ENCODE measurements at places on chromosomes 2 and 18.

GRCh38 chr2:9666306-9666705, 35.5 kb upstream of the YWHAQ start:
- DNase-seq: no peak

- no peak for DNase-seq
Measured at GRCh38 chr2:9307535-9307934, 100.9 kb downstream of the ASAP2 start.

DNA sequence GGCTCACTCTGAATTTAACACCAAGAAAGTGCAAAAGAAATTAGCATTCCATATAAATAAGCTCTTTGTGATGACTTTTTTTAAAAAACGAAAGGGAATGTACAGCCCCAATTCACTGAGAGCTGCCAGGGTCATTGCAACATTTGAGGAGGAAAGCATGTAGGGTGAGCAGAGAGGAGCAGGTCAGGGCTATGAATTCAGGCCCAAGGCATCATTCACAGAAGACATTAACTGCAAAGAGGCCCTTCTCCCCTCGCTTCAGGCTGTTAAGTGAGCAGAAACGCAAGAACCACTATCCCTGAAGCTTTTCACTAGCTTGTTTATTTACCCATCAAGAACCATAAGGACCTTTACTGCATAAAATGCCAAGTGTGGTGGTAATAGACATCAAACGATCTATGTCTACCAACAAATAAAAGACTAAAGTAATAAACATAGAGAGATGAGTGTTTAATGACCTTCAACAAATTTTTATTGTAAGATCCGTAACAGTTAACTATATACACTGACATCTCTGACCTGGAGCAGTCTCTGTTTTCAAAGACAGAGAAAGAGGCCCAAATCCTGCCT, 333.1 kb upstream of the HNRNPA3 start:
- no peak for DNase-seq

GRCh38 chr2:134416637-134417036, 162.8 kb downstream of the MGAT5 start:
- DNase-seq: no peak

DNA sequence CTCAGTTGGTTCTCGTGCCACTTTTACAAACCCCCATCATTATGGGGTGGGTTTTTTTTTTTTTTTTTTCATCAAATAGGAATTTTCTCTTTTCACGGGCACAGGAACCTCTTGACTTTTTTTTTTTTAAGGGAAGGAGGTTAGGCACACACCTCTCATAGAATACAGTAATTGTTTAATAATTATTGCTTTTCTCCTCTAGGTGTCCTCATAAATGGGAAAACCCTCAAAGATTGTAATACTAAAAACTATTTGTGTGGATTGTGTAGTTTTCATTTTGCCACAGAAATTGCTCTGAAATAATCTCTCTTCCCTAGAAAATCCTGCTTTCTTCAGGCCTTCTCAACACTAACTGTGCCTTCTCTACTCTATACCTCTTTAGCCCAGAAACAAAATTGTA, 147.3 kb downstream of the GREB1L start:
- no peak for DNase-seq

GRCh38 chr2:56510610-56511009, 326.8 kb downstream of the CCDC85A start:
- DNase-seq: no peak

DNA sequence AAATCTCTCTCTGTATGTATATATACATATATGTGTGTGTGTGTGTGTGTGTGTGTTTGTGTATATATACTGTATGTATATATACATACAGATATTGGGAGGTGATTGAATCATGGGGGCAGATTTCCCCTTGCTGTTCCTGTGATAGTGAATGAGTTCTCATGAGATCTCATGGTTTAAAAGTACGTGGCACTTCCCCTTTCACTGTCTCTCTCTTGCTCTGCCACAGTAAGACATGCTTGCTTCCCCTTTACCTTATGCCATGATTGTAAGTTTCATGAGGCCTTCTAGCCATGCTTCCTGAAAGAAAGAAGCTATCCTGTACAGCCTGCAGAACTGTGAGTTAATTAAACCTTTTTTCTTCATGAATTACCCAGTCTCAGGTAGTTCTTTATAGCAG, 18.8 kb upstream of the CCDC195 start:
- no peak for DNase-seq

GRCh38 chr2:25587361-25587760, 86.0 kb downstream of the DTNB start:
- no peak for DNase-seq

DNA sequence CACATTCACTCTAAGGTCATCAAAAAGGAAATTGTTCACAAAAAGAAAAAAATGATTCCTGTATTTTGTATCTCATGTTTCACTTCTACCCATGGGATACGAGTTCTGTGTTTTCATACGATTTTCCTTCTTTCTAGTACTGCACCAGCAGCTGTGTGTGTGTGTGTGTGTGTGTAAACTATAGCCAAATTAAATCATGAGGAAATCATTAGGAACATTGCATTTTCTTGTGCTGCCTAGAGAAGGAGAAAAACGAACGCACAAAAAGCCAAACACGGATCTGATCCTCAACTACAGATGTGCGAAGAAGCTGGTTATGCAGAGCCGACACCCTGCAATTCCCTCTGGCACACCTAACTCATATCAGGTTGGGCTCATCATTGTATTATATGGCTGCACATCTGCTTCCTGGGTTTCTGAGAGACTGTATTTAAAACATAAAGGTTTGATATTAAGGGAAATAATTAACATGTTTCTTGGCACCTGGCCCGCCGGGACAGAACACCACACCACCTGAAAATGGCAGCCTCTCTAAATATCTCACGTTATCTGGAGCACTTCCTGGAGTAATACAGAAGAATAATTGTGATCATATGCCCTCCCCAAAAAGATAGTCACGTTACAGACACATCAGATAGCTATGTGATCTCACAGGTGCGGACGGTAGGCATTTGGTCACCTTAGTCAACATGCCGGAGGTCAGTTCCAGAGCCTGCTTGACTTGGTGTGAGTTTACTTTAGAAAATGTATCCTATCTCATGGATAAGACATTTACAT, 586.3 kb upstream of the SALL3 start:
- no peak for DNase-seq

GRCh38 chr2:99181624-99182000, 628 bp downstream of the MRPL30 start:
- DNase-seq: no peak

- DNase-seq: no peak
Measured at GRCh38 chr2:129849559-129850160, 129.8 kb upstream of the RAB6C start.

DNA sequence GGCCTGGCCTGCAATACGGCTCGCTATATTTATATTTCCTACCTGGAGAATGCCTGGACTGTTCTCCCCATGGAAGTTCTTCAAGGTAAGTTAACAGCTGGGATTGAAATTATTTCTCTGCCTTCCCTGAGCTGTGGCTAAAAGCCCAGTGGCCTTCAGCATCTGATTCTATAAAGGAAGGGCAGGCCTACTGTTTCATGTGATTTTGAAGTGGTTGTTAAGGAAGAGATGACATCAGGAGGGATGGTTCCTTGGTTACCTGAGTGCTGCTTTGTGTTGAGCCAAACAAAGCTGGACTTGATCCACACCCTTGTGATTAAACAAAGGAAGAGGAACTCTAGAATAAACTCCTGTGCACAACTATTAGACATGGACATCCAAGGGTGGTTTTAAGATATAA, 61.6 kb downstream of the MFSD6 start:
- DNase-seq: peak; percentile 54

GRCh38 chr2:69119104-69119894, 106.3 kb downstream of the ANTXR1 start:
- DNase-seq: no peak

DNA sequence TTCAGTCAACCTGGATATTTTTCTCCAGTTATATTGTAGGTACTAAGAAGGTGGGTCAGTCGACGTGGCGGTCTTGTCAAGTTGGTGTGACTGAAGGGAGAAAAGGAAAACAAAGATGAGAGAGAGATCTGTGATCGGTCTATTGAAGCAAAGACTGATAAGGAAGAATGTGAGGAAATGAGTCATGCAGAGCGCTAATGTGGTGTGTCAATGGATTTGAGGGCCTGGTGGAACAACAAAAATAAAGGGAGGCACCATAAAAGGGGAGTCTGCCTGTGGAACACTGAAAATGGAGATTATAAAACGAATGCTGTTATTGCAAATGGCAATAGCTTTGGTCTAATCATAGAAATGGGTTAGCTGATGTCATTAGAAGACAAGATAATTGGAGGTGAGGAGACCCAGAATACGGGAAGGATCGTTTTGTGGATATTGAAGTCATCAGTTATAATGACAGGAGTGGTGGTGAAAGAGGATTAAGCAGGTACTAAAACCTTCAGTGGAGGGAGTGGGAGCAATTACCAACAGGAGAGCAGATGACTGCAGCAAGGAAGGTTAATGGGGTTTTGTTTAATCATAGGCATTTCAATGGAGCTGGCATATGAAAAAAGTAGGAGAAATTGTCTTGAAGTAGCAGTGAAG, 599.1 kb upstream of the FSHR start:
- DNase-seq: no peak

DNA sequence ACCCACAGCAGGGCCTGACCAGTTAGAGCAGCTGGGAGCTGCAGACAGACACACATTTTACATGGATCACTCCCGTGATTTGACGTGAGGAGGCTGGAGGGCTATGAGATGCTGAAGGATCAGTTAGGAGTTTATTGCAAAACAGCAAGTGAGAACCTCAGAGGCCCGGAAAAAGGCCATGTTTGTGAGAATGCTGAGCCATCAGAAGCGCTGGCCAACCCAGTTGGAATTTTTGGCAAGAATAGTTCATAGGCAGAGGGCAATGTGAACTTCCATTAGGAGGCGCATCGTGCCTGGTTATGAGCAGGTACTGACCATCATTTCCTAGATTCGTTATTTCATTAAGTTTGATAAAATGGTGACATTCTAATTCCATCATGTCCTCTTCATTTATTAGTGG, 23.3 kb upstream of the LMAN1 start:
- no peak for DNase-seq

DNA sequence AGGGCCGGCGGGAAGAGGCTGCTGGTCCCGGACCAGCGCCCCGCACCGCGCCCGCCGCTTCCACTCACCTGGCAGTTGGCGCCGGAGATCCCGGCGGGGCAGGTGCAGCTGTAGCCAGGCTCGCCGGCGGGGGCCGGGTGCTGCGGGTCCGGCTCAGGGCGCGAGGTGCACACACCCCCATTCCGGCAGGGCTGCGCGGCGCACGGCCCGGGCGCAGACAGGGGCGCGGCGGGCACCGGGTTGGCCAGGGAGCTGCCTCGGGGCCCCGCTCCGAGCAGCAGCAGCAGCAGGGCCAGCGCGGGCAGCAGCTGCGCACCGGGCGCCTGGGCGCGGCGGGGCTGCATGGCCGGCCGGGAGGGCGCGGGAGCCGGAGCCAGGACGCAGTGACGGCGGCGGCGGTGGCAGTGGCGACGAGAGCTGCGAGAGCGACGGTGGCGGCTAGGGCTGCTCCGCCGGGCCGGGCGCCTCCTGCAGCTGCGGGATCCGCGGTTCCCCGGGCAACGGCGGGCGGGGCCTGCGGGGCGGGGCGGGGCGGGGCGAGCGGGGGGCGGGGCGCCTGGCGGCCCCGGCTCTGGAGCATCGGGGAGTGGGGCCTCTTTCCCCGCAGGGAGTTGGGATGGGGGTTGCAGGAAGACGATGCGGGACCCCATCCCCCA, at the start of gene DNER:
Gene DNER, minus strand, starts transcription at position 476 of the 656 bp plus-strand sequence. Its CDS starts 132 bp downstream, at position 344.
- DNase-seq: no peak

DNA sequence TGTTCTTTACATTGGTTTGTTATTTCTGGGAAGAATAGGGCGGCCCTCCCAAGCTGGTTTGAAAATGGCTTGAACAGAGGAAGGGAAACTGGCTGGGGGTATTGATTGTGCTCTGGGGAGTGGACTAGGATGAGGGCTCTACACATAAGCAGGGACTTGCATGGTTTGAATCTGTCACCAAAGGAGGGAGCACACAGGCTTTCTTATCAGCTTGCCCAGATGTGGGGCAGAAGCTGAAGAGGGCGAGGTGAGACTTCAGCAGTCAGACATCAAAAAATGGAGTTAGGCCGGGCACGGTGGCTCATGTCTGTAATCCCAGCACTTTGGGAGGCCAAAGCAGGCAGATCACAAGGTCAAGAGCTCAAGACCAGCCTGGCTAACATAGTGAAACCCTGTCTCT, 7.2 kb upstream of the RAB12 start:
- no peak for DNase-seq

GRCh38 chr2:10882568-10882967, 29.2 kb upstream of the KCNF1 start:
- DNase-seq: no peak

DNA sequence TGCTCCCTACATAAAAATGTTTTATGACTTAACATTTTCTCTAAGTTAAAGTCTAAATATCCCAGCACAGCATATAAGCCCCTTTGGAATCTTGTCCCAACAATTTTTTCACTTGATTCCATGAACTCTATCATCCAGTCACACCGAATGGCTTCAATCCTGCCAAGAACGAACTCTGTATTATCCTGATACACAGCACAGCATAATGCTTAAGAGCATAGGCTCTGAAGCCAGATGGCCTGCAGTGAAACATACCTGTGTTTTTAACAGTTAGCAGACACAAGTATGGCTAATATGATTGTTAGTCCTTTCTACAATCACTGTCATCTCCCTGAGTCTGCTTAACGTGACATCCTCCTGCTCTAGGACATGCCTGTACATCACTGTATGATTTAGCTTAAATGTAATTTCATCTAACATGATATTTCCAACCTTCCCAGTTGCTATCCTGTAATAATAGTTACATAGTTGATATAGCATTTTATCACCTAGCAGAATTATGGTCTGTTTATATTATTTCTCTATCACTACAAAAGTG, 669.5 kb downstream of the ERBB4 start:
- no peak for DNase-seq

- no peak for DNase-seq
Measured at GRCh38 chr2:64337314-64337713, 116.6 kb upstream of the LGALSL start.

GRCh38 chr18:23540867-23541266, 37.6 kb downstream of the RMC1 start:
- DNase-seq: no peak

DNA sequence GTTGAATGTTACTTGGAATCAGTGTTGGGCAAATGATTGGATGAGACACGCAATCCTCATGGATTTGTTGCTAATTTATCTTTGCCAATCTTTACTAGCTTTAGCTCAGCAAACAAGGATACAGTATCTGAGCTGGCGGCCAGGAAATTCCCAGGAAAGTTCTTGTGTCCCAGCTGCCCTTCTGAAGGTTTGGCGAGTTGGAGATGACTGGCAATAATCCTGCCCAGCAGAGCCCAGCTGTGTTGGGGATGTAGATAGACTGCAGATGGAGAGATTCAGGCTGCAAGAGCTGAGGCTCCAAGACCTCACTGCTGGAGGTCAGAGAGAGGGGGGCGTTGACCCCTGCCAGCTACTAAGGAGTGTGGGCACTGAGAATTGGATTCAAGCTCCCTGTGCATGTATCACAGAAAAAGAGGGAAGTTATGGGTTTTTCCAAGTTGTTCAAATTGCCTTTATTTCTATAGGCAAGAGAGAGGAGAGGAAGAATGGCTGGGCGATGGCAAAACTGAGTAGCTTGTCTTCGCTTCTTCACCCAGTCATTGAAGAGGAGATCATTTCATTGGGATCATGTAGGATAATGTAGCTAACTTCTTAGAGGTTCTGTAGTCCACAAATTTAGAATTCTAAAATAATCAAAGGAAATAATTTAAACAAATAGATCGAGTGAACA, 506.8 kb upstream of the LRATD1 start:
- DNase-seq: no peak

- DNase-seq: no peak
Measured at GRCh38 chr2:21939967-21940366, 816.2 kb downstream of the TDRD15 start.

All from heart left ventricle (tissue), 16 donors.